Bronchial epithelial cell (primary cell): ENCODE measurements at places on chromosomes 6 and 20. TPM values are rescaled to one million over a fixed set of nuclear protein-coding genes. Genes with fewer than 3 reads are reported as not detected.

The ANKEF1 gene
- 4.2 and 5.2 TPM in 2 replicates for total RNA-seq

The MMP24 gene
- under 0.01 TPM in 1 of 2 replicates, not detected in the other for total RNA-seq

The PRKN gene
- 0.79 and 1.5 TPM in 2 replicates for total RNA-seq

The IL17F gene
- not detected in 2 replicates for total RNA-seq

The LTA gene
- total RNA-seq: not detected in 2 replicates
